HL-60 (cell line): ENCODE measurements at places on chromosomes 4 and X.

- no peak for DNase-seq
Observed at GRCh38 chr4:165386328-165386727, 7.5 kb downstream of the CPE start.

DNA sequence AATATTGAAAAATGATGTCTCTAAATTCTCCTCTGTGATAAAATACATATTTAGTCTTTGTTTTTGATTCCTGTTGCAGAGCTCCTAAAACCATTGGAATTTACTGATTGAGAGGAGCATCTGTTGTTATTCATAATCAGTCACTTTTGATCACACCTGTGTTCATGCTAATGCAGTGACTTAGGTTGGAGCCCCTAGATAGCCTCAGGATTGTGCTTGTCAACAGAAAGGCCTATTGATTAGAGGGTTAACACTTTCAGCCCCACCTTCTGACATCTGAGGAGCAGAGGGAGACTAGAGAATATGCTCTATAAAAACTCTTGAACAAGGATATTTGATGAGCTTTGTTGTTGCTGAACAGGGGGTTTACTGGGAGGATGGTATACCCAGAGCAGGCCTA, 409.5 kb upstream of the ADGRL3 start:
- DNase-seq = no peak

GRCh38 chr4:156294577-156294976, 340.9 kb upstream of the CTSO start:
- DNase-seq = peak; percentile 8

- no peak for DNase-seq
Observed at GRCh38 chr4:111399623-111400022, 745.6 kb upstream of the FAM241A start.

DNA sequence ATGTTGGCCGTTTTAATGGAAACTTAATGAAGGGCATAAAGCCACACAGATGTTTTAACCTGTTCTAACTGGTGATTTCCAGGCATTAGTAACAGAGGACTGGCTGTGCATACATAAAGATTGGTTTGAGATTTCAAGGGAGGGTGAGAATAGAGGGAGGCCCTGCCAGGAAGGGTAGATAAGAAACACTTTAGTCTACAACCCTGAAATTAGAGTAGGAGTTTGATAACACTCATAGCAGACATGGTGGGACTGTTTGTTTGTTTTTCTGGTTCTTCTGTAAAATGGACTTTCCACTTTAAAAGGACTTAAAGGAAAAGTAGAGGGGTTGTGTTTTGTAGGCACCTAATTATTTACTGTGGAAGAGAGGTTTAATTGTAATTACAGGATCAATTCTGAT, 16.2 kb downstream of the SLC4A4 start:
- no peak for DNase-seq

- DNase-seq = no peak
Observed at GRCh38 chr4:83207497-83208101, 77.0 kb downstream of the COQ2 start.

DNA sequence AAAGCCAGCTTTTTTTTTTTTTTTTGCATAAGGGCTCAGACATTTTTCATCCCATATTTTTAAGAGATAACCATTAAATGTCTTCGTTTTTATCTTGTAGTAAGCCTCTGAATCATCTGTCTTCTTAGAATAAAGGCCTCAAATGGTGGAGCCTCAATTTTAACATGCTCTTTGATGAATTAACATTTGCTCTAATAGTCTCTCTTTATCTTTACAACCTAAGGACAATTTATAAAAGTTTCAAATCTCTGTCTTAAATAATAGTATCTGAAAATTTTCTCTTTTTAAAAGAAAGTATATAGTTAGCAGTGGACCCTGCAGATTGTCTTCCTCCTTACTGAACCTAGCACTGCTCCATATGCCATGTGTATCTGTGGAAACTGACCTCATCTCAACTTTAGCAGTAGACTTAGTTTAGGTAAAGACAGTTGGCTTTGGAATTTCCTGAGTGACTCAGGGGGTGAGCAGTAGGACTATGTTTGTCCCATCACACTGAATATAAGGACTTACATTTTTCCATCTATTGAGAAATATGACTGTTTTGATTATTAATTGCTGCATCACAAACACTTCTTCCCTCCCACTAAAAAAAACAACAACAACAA, 1658.0 kb downstream of the STIM2 start:
- DNase-seq = no peak

- DNase-seq = no peak
Observed at GRCh38 chr4:8044699-8045098, 105.0 kb upstream of the AFAP1 start.

DNA sequence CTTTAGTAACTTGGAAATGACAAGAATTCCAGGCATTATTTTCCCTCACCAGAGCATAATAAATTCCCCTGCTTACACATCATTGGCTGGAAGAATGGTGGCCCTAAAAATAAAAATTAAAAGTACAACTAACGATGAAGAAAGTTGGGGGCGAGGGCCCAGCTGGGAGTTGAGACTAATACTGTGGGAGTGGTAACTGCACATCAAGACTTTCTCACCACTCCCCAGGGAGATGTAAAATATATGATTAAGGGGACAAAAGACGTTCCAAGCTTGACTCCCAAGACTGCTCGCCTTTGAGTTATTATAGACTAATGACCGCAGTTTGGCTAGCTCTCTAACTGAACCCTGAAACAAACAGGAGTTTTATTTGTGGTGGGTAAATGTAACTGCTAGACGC, 30.0 kb downstream of the SMIM31 start:
- DNase-seq = no peak

DNA sequence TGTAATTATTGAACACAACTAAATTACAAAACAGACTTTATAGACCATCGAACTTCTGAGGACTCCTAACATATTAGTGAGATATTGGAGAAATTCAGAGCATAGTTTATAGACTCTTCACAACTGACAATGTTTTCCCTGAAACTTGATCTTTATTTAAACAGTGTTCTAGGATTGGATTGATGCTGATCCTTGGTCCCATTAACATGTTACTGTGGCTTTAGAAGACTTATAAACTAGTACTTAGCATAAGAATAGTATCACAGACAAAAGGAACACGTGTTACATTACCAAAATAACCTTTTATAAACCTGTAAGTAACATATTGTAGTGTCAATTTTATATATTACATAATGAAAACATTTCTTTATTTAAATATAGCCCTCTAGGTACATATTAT, 689.6 kb downstream of the CCSER1 start:
- DNase-seq = no peak

GRCh38 chr4:72286185-72286584, 254.4 kb downstream of the NPFFR2 start:
- no peak for DNase-seq

DNA sequence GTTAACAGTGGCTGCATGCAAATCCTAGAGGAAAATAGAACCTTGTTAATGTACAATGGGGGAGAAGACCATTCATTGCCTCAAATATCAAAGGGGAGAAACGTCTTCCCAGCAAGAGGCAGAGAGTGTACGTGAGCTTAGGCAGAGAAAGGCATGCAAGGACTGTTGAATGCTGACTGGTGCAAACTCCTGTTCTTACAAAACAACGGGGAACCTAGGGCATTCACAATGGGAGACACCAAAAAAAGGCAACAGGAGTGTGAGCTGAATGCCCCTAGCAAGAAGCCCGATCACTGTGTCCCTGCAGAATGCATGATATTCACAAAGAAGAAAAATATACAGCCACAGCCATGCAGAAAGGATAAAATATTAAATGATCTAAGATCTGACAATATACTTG, 184.9 kb downstream of the NSUN7 start:
- DNase-seq = no peak

DNA sequence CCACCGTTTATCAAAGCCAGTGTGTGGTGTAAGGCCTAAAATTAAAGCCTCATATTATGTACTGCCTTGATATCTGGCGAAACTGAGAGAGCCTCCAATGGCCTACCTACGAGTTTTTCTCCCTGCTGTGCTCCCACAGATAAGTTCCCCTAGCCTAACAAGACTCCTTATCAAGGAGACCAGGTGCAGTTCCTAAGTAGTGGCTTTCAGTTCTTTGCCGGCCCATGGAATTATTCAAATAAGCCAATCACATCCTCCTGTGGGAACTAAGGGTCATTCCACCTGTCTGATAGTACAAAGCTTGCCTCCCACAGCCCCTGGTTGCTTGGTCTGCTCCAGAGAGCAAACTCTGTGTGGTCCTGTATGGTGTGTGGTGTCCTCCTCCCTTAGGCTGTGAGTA, 99.8 kb upstream of the TEX13C start:
- DNase-seq = no peak

GRCh38 chrX:427812-428725, 41.4 kb upstream of the PPP2R3B start:
- peak; percentile 27 for DNase-seq
